ENCODE measurements at places on chromosomes 11 and 22.

DNA sequence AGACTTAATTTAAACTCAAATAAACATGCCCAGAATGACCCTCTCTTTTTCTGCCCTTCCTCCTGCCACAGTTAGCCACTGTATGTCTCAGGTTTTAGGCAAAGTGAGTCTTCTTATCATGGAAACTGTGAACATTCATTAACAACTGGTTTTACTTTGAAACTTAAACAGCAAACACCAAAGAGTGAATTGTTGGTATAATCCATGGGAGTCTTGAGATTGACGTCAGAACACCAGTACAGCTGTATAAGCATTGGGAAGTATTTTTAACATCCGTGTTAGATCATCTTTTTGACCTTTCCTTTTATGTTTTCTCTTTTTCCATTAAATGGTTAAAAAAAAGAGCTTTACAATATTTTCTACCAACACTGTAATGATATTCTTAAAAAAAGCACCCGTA lies 38.9 kb downstream of the ARHGEF12 start:
- DNase-seq = no peak

DNA sequence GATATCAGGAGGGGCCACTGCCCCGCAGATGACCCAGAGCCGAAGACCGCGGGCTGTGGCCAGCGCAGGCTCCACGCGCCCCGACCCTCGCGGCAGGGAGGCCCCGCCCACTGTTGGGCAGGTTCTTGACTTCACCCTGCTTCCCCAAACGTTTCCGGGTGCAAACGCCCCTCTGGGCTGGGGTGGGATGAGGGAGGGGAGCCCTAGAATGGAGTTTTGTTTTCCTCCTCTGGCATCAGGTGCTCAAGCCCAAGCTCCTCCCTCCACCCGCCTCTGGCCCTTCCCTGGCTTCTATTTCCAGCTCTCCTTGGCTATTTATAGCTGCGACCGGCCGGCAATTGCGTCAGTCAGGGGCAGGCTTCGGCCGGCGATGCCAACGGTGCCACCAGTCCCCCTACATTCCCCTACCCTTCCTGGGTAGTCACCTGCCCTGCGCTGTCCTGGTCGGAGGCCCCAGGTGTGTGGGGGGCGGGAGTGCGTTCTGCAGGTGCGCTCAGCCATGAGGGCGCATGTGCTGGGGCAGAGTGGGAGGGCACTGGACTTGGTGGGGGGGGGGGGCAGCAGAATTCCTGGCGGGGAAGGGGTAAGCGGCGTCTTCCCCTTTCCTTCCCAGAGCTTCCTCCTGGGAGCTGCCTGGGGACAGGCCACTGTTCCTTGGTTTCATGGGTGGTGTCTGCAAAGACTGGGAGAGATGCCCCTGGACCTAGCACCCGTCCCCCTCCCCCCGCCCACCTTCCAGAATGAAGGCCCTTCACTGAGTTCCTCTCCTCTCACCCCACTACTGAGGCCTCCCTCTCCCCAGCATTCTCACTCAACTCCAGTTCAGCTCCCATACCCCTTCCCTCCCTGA lies 23.6 kb downstream of the DUSP8 start:
- DNase-seq = no peak

GRCh38 chr11:125053167-125053566 lies 9.9 kb upstream of the SLC37A2 start:
- no peak for DNase-seq

- no peak for DNase-seq
Measured at GRCh38 chr11:24833573-24833972, 336.7 kb downstream of the LUZP2 start.

DNA sequence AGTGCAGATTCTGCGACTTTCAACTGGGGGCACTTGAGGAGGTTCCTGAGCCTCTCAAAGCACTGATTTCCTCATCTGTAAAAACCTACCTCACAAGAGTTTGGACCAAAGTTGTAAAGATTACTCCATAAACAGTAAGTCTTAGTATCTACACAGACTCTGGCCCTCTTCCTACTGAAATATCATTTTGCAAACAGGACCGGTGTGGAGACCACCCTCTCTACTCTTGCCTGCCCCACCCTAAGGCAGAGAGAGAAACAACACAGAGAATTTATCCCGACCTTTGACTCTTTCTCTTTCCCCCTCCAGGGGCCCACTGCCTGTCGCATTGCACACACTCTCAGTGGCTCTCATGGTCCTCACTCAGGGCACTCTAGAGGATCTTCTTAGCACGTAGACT lies 117.9 kb upstream of the LDLRAD3 start:
- DNase-seq = no peak

DNA sequence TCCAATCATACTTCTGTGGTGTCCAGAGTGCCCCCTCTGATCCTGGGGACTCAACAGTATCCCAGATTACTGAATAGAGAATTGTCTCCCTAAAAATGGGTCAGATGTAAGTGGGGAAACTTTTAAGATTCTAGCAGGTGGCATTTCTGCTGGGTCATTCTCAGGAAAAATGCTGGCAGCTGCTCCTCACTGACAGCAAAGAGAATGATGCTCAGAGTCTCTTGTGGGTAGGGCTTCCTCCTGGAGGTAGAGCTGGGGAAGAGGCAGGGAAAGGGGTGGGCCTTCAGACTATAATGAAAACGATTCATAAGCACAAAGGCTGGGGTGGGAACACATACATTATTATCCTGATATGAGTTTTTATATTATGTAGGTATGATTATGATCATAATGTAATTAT lies 647.2 kb downstream of the NELL1 start:
- DNase-seq = no peak

DNA sequence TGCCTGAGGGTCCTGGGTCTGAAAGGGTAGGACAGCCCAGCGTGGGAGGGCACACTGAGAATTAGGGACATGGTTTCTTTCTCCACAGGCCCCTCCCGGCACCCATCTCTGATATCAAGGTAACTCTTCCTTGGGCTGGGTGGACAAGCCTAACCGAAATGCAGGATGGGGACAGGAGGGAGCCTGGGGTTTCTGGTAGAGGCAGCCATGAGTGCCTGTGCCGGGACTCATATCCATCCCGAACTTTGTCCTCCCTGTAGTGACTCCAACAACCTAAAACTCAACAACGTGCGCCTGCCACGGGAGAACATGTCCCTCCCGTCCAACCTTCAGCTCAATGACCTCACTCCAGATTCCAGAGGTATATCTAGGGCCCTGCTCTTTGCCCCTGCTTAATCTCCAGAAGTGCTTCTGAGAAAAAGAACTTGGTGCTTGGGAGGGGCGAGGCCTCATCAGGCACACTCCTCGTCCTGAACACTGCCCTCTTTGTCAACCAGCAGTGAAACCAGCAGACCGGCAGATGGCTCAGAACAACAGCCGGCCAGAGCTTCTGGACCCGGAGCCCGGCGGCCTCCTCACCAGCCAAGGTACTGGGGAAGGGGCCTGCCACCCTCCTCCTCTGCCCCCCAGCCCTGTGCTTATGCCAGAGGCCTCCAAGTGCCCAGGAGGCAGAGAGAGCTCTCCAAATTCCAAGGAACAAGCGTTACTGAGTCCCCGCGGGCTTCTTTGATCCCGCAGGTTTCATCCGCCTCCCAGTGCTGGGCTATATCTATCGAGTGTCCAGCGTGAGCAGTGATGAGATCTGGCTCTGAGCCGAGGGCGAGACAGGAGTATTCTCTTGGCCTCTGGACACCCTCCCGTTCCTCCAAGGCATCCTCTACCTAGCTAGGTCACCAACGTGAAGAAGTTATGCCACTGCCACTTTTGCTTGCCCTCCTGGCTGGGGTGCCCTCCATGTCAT lies 3.1 kb downstream of the TMEM25 start:
- no peak for DNase-seq

- no peak for DNase-seq
Measured at GRCh38 chr11:28963187-28963586, 855.0 kb downstream of the METTL15 start.

DNA sequence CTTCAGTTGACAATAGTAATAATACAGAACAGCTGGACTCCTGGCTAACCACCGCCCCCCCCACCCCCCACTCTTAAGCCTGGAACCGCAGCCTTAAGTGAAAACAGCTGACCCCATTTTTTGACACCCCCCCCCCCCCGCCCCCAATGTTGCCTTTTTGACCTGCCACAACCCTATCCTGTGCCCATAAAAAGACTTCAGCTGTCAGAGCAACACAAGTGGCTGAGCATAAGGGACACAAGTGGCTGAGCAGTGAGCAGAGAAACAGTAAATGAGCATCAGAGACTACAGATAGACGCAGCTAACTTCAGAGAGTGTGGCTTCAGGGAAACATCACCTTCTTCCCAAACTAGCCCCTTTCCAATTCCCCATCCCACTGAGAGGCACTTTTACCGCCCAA lies 1493.8 kb downstream of the LRRC4C start:
- DNase-seq = no peak

GRCh38 chr11:88508759-88509581 lies 171.4 kb upstream of the CTSC start:
- DNase-seq = no peak

GRCh38 chr22:44131412-44131811 lies 49.3 kb upstream of the PARVG start:
- no peak for DNase-seq

GRCh38 chr11:107969219-107969618 lies 39.5 kb upstream of the CUL5 start:
- DNase-seq = no peak

GRCh38 chr22:37747080-37747714 lies 50.3 kb downstream of the TRIOBP start:
- DNase-seq = peak; percentile 5

GRCh38 chr11:120830085-120830620 lies 193.7 kb upstream of the TBCEL start:
- DNase-seq = no peak

GRCh38 chr11:47394322-47395222 lies 13.8 kb upstream of the SLC39A13 start:
- peak; percentile 54 for DNase-seq

- DNase-seq = no peak
Measured at GRCh38 chr22:49303781-49304461, 523.8 kb downstream of the BRD1 start.

DNA sequence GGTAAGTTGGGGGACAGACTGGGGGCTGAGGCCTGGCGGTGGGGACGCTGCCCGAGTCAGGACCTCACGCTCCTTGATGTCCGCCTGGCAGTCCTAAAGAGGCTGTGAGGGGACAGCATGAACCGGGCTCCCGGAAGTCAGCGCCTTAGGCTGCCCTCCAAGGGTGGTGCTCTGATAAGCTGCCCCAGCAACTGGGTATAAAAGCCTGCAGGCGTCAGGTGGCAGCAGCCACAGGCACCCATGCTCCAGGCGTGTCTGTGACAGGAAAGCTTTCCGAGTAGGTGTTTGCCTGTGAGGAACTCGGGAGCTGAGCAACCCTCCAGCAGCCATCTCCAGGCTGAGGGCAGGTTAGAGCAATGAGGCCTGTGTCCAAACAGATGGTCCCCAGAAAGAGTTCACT lies 53.0 kb downstream of the ST3GAL4 start:
- DNase-seq = no peak

DNA sequence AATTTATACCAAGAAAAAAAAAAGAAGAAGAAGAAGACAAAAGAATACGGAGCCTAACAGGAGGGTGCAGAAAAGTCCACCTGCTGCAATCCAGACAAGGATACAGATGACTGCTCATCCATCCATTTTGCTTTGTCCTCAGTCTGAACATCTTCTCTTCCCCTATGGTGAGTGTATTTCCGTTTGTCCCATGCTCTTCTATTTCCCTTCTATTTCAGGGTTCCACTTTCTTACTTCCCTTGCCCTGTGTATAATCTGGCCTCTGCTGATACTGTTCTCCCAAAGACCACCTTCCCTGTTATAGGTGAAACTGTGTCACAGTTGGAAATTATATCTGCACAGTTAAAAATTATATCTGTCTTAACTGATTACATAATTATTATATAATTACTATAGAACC lies 48.7 kb upstream of the USP47 start:
- no peak for DNase-seq

GRCh38 chr11:128916681-128917080 lies 25.5 kb downstream of the KCNJ5 start:
- DNase-seq = no peak

GRCh38 chr11:79919350-79919749 lies 478.5 kb upstream of the TENM4 start:
- no peak for DNase-seq

GRCh38 chr11:69638941-69639681 lies 1.8 kb upstream of the CCND1 start:
- DNase-seq = no peak

- no peak for DNase-seq
Measured at GRCh38 chr22:48511781-48512327, 1315.8 kb downstream of the BRD1 start.

- DNase-seq = no peak
Measured at GRCh38 chr11:28983780-28984179, 875.6 kb downstream of the METTL15 start.

GRCh38 chr11:128171506-128171905 lies 415.9 kb downstream of the ETS1 start:
- DNase-seq = no peak

DNA sequence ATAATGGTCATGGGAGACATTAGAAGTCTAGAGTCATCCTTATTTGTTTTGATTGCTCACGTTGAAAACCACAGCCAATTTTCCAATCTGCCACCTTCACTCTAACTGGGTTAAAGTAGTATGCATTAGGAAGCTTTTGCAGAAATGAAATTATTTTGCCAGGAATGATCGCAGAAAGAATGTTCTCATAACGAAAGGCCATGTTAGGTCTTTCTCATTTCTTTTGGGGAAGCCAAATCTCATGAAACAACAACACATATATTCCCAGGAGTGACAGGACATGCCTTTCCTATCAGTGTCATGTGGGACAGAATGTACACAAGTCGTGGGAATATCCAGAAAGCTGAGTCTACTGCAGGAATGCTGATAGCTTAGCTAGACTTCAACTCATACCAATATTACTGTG lies 386.3 kb downstream of the AASDHPPT start:
- DNase-seq = no peak

DNA sequence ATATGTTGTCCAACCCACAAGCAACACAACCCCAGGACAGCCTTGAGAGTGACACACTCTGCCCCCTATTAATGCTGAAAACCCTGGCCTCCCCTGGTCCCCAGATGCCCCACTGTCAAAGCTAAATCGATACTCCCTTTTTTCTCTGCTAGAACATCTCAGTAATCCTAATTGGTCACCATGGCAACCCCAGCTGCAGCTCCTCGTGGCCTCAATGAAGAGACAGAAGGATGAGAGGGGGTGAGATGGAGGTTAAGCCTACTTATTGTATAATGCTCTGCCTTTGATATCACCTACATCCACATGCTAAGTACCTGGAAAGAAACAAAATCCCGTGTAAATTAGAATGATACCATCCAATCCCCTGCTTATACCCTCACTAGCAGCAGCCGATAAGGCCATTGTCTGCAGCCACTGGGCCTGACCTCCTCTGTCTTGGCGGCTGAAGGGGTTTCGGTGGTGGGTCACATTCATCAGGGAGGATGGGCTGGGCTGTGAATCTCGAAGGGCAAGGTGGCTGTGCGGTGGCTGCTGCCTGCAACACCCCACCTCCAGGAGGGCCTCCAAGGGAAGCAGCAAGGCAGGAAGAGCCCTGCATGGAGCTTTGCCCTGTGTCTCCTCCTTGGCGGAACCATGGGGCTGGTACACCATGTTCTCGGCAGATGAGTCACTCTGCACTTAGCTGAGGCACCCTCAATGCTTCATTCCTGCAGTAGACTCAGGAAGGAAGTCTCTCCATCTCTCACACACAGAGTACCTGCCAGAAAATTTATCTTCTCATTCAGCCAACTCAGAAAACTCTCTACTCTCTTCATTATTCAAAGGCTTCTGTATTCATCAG lies 399.5 kb downstream of the BUD13 start:
- DNase-seq = no peak
